Stimulated activated CD8-positive, alpha-beta memory T cell treated with anti-CD3 and anti-CD28 coated beads, Interleukin-15, amount 100 ng/mL, for 48 hours (primary cell): ENCODE measurements at places on chromosomes 2 and 18.

DNA sequence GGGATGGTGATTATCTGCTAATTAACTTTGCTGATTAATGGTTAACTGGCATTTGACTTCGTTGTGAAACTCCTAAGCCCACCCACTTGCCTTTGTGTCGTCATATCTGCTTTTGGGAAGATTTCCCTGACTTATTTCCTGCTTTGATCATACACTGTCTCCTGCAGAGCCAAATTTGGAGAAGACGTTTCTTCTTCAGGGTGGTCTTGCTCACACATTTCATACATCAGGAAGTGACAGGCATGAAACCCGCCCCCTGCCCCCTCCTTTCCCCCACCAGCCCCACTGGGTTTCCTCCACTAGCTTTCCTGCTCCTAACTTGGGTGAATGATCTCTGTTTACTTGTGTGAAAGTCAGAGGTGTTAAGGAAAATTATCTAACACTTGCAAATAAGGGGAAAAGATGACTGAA lies 300.1 kb downstream of the TSN start:
- DNase-seq: no peak

- no peak for DNase-seq
These were observed 413.5 kb downstream of the NBAS start for GRCh38 chr2:15147591-15147990.

DNA sequence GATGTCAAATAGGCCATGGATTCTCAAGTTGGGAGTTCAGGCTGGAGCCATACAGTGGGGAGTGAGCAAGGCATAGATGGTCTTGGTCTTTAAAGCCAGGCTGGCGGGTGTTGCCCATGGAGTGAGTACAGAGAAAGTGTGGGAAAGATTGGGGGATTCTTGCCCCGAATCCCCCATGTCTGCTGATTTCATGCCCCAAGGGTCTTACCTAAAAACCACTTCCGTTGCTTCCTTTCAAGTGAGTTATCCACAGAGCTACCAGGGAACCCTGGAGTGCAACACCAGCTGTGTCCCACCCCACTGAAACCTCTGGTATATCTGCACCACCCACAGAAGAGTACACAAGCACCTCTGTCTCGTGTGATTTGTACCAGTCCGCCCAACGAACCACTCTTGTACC lies 31.4 kb downstream of the FHOD3 start:
- DNase-seq: no peak

GRCh38 chr2:217970206-217970605 lies 32.6 kb downstream of the TNS1 start:
- no peak for DNase-seq

DNA sequence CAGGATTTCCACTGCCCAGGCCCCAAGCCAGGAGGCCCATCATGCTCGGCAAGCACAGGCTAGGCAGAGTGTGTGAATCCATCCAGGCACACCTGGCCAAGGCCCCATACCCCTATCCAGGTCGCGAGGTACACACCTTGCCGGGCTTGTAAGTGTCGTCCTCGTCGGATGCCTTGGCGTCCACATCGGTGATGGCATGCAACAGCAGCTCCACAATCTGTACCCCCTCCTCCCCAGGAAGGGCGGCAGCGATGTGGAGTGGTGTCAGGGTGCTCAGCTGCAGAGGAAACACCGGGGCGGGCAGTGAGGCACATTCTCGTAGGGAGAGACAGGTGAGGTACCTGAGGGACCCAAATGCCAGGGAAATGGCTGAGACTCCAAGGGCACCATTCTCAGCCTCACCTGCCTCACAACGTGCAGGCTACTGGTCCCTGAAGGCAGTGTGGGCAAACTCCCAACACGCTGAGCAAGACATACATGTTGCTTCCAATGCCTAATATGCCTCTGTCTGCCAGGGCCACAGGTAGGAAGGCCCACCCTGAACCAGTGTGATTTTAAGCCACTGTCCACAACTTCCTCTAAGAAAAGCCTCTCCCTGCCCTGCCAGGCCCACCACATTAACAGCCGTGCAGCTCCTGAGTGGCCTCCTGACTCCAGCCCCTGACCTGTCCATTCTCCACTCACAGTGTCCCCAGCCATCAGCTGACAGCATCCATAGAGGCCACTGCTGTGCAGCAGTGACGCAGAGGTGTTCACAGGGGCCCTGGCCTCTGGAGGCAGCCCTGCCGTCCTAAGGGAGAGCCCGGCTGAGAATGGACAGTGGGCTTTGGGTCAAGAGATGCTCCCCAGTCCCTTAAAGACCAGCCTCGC lies 44.9 kb downstream of the ANKMY1 start:
- DNase-seq: no peak

DNA sequence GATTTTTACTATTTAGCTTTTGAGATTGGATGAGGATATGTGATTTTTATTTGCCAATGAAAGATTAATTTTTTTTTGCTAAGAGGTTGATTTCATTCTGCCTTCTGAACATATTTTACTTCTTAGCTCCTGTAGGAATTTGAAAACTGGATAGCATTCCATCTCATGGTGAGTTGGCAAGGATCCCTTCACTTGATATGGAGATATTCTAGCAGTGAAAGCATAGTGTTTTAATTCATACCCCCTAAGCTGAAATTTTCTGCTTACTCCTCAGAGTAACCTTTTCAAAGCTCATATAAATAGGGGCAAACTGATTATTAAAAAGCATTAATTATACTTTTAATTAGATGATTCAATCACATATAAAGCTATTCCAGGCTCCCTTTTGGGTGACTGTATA lies 61.0 kb upstream of the KCNJ3 start:
- no peak for DNase-seq

DNA sequence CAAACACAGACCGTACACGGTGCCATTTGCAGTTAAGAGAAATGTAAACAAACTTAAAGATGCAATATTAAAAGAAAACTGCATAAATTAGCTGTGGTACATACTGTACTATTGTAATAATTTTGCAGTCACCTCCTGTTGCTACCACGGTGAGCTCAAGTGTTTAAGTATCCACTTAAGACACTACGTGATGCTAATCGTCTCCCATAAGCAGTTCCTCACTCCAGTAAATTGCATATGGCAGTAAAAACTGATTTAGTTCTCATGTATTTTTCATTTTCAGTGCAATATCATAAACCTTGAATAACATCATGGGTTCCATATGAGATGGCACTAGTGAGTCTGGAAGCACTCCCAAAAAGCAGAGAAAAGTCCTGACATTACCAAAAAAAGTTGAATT lies 14.4 kb downstream of the CLEC4F start:
- DNase-seq: no peak

- no peak for DNase-seq
These were observed 79.3 kb downstream of the SDC1 start for GRCh38 chr2:20145497-20146193.
